ENCODE measurements at places on chromosomes 12 and 14.

DNA sequence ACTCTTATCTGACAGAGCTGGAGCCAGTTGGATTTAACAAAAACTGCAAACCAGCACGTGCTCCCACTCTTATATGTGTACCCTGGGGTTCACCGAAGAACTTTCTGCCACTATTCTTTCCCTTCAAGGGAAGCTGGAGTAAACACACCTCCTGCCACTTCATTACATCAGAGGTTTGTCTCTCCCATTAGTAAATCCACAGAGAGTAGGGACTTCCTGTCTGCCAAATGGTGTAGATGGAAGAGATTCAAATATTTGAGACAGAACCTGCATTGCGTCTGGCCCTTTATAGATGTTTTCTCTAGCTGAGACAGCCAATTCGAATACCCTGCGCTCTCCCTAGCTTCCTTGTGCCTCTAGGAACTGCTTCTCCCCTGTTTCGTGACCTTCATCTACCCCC lies 29.1 kb upstream of the AEBP2 start:
- no peak for DNase-seq

DNA sequence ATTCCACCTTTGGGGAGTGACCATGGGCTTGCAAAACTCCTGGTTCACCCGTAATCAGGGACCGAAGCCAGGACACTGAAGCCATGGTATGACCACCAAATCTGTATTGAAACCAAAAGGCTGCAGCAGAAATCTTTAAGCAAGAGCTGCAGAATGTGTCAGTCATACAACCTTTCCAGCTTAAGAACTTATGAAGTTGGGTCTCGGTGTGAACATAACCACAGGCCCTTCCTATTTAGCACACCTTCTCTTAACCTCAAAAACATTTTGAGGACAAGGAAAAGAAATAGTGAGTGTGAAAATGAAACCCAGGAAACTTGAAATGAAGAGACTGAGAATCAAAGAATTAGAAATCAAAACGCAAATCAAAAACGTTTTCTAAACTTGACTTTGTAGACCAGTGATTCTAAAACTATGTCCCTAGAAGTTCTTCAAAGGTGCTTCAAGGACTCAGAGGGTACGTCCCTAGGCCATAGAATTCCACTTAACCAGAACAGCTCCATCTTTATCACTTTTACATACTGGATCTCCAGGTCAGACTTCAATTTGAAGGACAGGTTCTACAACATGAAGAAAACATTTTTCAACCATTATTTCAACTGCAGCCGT lies 231.6 kb upstream of the GRIP1 start:
- no peak for DNase-seq

DNA sequence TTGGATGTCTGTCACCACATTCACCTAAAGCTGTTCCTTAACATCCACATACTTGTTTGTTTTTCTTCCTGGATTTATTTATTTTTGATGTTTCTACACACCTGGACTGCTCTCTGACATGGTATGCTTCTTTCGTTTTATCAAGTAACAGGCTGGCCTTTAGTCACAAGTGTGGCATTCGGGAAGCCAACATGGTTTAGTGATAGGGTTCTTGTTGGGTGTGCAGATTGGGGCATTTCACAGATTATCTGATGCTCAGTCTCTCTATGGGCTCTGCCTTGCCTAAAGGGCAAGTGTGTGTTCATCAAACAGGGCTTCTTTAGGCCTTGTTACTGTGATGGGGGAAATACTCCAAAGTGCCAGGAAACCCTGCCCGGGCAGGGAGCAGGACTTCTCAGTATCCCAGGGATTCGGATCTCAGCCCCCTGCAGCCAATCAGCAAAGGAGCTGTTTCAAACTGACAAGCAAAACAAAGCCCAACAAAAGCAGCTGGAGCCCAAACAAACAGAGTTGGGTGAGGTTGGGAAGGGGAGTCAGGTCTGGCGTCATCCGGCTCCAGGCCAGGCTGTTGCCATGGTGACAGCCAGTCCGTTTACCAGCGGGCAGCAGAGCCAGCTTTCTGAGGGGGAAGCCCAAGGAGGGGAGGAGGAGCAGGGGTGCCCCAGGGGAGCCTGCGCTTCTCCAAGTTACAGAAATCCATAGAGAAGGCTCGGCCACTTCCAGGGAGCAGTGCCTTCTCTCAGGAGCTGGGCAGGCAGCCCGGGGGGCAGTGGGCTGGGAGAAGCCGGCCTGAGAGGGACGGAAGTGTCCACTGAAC lies 31.9 kb downstream of the FOS start:
- no peak for DNase-seq

DNA sequence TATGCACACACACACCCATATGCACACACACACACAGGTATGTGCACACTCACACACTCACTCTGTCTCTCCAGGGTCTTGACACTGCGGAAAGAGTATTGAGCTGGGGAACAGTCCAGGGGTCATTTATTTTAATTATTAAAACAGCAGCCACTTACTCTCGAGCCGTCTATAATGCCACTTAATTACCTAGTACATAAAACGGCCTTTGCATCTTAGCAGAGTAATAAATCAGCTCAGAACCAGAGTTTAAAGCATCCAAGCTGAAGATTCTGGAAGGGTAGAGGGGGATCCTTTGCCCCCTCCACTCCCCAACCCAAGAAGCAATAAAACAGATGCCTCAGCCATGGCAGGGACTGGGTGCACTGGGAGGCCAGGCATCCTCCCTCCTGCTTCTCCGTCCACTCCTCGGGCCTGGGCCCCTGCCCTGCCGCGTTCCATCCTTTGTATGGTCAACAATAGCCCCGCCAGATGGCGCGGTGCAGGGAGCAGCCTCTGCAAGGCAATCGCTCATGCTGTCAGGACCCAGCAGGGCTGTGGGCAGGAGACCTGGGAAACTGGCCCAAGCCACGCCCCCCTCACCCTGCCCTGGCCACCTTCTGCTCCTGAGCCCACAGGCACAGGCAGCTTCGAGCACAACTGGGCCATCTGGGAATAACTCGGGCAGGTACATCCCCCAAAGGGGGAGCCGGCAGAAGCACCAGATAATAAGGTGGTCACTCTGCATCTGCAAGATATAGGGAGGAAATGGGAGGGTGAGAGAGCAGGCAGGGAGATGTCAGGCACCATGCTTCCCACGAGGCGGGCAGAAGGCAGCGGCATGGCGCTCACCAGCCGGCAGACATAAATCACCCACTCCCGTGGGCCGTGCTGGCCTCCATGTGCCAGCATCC lies 40.9 kb downstream of the CCDC85C start:
- no peak for DNase-seq

- DNase-seq = no peak
Measured at GRCh38 chr14:51039252-51039651, 55.7 kb downstream of the TRIM9 start.

DNA sequence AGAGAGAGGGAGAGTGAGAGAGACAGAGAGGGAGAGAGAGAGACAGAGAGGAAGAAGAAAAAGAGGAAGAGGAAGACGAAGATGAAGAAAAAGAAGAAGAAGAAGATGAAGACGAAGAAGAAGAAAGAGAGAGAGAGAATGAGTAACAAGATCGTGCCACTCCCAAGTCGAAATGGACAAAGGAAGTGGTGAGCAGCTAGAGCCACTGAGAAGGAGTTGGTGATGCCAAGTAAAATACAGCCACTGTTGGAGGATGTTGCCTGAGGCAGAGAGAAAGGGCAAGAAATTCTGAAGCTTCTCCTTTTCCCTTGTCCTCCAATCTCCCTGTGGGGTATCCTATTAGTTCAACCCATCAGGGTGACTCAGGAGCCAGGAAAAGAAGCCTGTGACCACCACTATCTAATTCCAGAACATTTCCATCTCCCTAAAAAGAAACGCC lies 12.5 kb upstream of the ANAPC5 start:
- DNase-seq = no peak

DNA sequence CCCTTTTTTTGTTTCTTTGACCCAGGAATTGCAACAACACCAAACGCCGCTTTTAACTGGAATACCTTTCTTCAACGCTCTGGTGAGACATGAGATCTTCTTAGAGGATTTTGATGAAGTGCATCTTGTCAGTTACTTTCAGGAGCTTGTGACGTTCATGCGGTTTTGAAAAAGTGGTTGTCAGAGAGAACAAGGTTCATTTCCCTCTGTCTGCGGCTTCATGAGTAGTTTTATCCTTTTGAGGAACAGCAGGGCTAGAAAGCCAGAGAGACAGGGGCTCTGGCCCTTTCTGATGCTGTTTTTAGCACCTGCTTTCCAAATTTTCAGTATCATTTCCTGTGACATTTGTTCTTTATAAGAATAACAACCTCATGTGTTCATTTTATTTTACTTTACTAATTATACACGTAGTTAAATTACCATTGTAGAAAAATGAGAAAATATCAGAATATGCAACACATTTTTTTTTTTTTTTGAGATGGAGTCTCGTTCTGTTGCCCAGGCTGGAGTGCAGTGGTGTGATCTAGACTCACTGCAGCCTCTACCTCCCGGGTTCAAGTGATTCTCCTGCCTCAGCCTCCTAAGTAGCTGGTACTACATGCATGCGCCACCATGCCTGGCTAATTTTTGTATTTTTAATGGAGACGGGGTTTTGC lies 61.8 kb downstream of the GLT1D1 start:
- DNase-seq = peak; percentile 68

- no peak for DNase-seq
Measured at GRCh38 chr14:53461858-53462257, 308.7 kb upstream of the DDHD1 start.

- DNase-seq = no peak
Measured at GRCh38 chr12:7650091-7650490, 15.6 kb downstream of the APOBEC1 start.

GRCh38 chr12:24307716-24308335 lies 358.4 kb upstream of the SOX5 start:
- no peak for DNase-seq

- DNase-seq = no peak
Measured at GRCh38 chr14:35934499-35934898, 108.4 kb downstream of the BRMS1L start.

DNA sequence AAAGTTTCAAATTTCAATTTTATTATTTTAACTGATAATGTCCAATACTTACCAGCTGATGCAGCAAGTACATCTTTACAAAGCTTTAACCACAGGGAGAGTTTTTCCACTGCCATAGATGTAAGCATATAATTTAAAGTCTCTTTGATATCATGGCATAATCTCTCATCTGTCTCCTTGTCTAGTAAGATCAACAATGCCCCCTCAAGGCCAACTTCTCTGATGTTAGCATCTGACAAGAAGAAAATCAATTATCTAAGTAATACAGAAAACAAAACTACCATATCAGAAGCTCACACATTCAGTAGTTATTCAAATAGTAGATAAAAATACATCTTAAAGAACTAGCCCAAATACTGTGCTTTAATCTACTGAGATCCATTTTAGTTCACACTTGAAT lies 94.2 kb downstream of the HEATR5A start:
- no peak for DNase-seq

GRCh38 chr14:91363776-91364523 lies 53.7 kb downstream of the CCDC88C start:
- DNase-seq = peak; percentile 68

DNA sequence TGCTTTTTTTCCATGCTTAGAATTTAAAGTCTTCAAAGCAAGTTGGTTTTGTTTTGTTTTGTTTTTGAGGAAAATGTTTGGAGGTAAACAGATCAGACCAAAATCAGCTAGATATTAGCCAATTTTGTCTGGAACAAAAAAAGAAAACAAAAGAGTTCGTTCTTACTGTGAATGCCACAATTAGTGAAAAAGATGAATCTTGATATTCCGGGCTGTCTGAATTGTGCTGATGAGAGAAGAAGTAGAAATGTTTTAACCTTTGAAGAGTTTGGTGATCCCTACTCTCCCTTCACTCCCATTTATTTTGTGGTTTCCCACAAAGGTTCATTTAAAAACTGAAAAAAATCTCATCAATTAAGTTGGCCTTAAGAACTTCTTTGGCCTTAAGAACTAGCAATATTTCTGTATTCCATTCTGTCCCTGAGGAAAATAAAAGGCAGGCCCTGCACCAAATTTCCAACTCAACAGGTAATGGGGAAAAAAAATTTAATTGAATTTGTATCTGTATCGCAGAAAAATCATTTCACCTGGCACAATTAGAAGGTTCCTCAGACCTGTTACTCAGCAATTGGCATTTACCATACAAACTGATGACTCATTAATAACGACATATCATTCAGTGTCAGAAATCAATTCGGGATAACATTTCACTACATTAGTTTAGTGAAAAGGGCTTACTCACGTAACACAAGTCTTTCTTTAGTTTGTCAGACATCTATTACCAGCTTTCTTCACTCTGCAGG lies 562 bp upstream of the GLIPR1L2 start:
- DNase-seq = no peak

DNA sequence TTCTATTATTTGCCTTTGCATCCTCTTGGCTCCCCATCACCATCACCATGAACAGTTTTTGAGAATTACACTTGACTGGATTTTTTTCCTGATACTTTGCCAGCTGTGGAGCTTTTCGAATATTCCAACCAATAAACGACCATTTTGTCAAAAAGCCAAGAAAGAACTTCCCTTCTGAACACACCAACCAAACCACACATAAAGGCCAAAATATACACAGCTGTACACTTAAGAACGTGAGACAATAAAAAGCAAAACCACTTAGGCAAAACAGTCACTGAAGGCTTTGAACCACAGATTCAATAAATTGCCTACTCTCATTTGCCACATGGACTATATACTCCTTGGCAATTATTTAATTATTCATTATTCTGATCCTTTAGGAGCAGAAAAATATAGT lies 1.1 kb downstream of the C14orf93 start:
- no peak for DNase-seq

- no peak for DNase-seq
Measured at GRCh38 chr12:114692186-114693058, 8.4 kb upstream of the TBX3 start.

DNA sequence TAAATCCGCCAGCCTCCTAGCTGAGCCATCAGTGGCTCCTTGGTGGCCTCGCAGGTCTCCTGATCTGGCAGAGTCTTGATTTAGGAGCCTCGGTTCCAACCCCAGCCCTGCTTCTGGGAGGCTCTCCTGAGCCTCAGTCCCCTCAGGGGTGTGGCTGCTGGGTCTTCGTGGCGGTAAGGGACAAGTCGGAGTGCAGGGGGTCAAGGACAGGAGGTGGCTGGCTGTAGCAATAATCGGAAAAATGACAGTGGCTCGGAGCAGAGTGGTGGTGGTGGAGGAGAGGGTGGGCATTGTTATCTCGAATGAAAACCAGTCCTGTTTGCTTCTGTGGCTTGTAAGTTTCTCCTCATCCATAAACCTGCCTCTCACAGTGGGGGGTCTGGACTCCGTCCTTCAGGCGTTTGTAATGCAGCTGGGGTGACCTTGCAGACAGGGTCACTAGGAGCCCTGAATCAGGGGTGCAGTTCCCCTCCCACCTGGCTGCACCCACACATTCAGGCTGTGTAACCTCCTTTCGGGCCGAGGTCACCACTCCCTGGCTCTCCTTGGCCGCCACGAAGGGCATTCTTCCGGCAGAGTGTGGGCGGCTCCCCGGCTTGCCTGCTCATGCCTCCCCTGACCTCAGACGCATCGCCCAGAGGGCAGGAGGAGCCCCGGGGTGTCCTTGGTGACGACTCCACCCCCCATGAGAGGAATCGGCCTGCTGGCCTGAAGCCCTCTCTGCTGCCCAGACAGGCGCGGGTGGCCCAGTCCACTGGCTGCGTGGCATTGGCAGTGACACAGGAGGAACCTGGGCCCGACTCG lies 8.1 kb downstream of the BCL7A start:
- DNase-seq = no peak

DNA sequence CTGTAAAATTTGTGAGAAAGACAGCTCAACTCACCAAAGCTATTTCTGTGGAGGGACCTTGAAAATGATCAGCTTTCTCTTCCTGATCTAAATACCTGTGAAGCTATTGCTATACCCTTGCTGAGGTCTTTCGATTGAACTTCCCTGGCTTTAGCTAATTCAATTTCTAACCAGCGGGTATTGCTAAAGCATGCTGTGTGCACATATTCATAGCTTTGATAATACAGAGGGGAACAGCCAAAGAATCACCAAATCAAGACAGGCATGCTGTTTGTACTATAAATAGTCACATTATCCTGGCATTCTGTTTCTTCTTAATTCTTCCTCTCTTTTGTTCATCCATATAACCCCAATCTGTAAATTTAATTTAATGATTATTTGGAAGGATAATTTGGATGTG lies 233.0 kb downstream of the LRFN5 start:
- DNase-seq = no peak
